Osteoblast (primary cell): ENCODE measurements at places on chromosomes 3 and 15. TPM values are rescaled to one million over a fixed set of nuclear protein-coding genes. Genes with fewer than 3 reads are reported as not detected.

The C3orf85 gene
- not detected in 2 replicates for total RNA-seq

The GOLGA8Q gene
- total RNA-seq = 0.36 and 2.4 TPM in 2 replicates

The CRABP1 gene
- total RNA-seq = not detected in 2 replicates

The LSAMP gene
- total RNA-seq = 3.3 and 6.8 TPM in 2 replicates

The COL6A5 gene
- not detected in 2 replicates for total RNA-seq

The SLC28A1 gene
- total RNA-seq = not detected in 2 replicates

The ATP11B gene
- 71.3 and 76.0 TPM in 2 replicates for total RNA-seq

The GABRB3 gene
- total RNA-seq = under 0.01 and 1.5 TPM in 2 replicates

The CDHR4 gene
- under 0.01 TPM in 1 of 2 replicates, not detected in the other for total RNA-seq

The MASP1 gene
- total RNA-seq = 1.2 and 1.4 TPM in 2 replicates

The DOCK3 gene
- 0.29 and 0.36 TPM in 2 replicates for total RNA-seq

The SLC4A7 gene
- 203 and 281 TPM in 2 replicates for total RNA-seq

The GPR171 gene
- total RNA-seq = not detected in 2 replicates

The RAD51 gene
- total RNA-seq = 1.8 TPM in 2 replicates

The TUSC2 gene
- total RNA-seq = 15.9 and 16.6 TPM in 2 replicates

The SLC28A2 gene
- not detected in 2 replicates for total RNA-seq

The CACNA2D3 gene
- total RNA-seq = under 0.01 and 0.36 TPM in 2 replicates

The BBS4 gene
- total RNA-seq = 35.7 and 38.0 TPM in 2 replicates

The DAZL gene
- not detected in 2 replicates for total RNA-seq

The GRAMD2A gene
- total RNA-seq = not detected in 2 replicates

The EPHB1 gene
- 0.36 and 1.5 TPM in 2 replicates for total RNA-seq

The PCYT1A gene
- 84.6 and 86.1 TPM in 2 replicates for total RNA-seq

The PCBP4 gene
- 19.7 and 22.4 TPM in 2 replicates for total RNA-seq

The SCG5 gene
- total RNA-seq = 6.8 and 9.0 TPM in 2 replicates

The ISG20 gene
- 2.1 and 3.3 TPM in 2 replicates for total RNA-seq

The GCHFR gene
- 4.4 and 4.7 TPM in 2 replicates for total RNA-seq

The CAMK2N2 gene
- not detected in 2 replicates for total RNA-seq

The PLD1 gene
- 18.1 and 29.5 TPM in 2 replicates for total RNA-seq

The TERC gene
- 144 and 200 TPM in 2 replicates for total RNA-seq

The EPM2AIP1 gene
- total RNA-seq = 22.8 and 28.0 TPM in 2 replicates

The BUB1B gene
- total RNA-seq = 2.2 and 4.1 TPM in 2 replicates

The SLC33A1 gene
- total RNA-seq = 35.7 and 36.9 TPM in 2 replicates

The CD80 gene
- total RNA-seq = 2.5 and 3.2 TPM in 2 replicates

The TTLL13 gene
- under 0.01 TPM in 2 replicates for total RNA-seq

The KBTBD8 gene
- 1.1 and 3.8 TPM in 2 replicates for total RNA-seq

The OR5K2 gene
- total RNA-seq = not detected in 2 replicates
